ENCODE measurements at places on chromosomes 2 and 18.

DNA sequence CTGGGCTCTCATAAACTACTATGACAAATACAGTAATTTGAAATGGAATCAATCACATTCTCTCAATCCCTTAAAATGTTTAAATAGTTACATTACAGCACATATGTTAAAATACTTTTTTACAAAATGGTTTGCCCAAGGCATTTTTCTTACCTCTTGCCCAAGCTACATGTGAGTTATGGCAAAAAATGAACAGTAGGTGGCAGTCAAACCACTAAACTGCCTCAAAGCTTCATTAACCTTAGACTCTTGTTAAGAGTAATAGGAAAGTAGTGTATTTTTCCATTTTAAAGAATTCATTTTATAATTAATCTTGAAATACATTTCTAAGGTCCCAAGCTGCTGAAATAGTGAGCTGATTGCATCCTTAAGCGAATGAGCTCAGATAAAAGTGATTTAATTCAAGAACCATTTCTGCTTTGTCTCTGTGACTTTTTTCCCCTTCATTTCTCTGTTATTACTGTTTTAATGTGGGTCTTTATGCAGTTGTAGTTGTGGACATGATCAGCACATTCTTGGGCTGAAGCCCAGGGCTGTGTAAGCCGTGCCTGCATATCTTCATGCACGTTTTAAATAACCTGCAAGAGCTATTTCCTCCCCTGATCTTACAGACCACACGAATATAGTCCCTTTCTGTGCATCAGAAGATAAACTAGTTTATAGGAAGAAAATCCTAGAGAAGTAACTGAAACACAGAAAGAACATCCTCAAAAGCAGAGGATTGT, 311.8 kb downstream of the LNPK start:
- no peak for DNase-seq

DNA sequence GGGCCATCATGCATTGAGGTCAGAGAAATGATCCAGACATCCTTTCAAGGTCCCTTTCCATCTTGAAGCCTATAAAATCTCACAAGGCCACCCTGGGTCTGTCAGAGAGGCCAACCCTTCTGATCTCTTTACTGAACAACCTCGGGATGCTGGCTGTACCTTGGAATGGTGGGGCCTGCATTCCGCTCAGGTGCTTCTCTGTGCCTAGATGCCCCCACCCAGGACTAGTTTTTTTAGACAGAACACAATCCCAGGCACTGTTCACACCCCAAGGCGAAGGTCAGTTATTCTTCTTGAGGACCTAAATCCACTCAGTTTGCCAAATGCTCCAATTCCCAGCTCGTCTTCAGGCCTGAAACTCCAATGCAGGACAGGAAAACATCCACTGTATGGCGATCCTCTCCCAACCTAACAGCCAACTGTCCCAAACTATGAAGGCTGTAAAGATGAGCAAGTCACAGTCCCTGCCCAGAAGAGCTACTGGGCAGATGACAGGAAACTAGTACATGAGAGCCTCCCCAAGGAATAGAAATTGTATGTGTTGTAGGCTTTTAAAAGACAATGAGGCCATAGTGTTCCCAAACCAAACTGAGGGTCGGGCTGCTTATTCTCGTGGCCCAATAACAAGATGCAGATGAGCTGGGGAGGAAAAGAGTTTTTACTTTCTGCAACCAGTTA, 154.4 kb upstream of the ACAA2 start:
- DNase-seq, result no peak

GRCh38 chr2:59986511-59986910, 566.9 kb downstream of the BCL11A start:
- no peak for DNase-seq

DNA sequence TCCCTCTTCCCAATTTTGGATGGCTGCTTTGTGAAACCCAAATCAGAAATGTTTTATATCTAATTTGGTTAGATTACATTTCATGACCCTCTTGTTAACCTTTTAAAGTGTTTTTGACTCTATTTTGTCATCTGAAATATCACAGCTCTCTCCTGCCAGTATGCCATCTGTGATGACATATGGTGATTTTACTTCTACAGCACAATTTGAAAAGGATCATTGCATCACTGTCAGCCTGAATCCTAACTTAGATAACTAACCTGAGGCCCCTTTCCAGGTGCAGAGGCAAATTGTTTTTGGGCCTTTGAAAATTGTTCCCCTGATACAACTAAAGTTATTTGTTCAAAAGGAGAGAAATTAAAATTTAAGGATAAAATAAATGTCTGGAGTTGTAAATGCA, 1023.4 kb upstream of the LRRTM1 start:
- no peak for DNase-seq

DNA sequence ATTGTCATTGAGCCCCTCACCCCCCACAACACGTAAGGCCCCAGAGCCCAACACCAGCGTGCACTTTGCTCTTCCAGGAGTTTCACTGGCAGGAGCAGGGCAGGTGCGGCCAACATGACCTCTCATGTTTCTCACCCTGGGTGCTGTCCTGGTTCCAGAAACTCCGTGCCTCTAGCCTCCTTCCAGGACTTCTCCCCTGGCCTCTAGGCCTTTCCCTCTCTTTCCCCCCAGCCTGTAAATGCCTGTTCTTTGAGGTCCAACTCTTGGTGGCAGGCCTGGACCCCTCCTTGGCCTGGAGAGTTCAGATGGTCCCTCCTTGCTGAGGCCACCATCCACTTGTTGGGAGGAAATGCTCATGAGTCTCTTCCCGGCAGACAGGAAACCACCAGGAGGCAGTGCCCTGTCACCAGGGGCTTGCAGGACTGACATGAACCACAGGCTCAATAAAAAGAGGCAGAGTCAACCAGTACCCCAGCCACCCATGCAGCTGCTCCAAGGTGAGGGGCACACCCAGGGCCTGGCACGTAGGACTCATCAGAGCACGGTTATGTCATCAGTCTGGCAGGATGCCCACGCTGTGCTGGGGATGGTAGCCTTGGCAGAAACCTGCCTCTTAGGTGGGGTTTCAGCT, 1.5 kb downstream of the MALL start:
- no peak for DNase-seq

DNA sequence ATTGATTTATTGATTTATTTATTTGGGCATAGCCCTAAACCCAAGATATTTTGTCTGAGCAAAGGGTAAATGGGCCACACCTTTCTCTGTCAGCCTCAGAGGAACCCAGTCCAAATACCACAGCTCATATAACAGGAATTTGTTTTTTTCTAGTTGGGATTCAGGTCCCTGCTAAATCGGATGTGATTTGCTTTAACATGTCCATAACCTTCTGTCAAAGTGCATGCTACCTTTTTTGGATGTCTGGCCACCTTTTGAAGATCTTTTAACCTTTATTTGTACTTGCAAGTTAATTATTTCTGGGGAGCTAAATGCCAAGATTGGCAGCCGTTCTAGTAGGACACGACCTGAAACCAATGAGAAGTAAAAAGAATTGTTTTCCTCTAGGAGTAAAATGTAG, 303.2 kb upstream of the UBE2E3 start:
- DNase-seq, result no peak

DNA sequence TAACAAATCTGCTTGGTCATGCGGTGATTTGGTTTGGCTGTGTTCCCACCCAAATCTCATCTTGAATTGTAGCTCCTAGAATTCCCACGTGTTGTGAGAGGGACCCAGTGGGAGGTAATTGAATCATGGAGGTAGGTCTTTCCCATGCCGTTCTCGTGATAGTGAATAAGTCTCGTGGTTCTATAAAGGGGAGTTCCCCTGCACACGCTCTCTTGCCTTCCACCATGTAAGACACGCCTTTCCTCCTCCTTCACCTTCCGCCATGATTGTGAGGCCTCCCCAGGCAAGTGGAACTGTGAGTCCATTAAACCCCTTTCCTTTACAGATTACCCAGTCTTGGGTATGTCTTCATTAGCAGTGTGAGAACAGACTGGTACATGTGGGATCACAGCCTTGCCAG, 36.7 kb downstream of the TRABD2A start:
- DNase-seq, result no peak

GRCh38 chr2:231717281-231718171, 9.2 kb downstream of the PTMA start:
- DNase-seq, result peak; percentile 13

- no peak for DNase-seq
Measured at GRCh38 chr2:2104331-2104730, 226.7 kb downstream of the MYT1L start.

DNA sequence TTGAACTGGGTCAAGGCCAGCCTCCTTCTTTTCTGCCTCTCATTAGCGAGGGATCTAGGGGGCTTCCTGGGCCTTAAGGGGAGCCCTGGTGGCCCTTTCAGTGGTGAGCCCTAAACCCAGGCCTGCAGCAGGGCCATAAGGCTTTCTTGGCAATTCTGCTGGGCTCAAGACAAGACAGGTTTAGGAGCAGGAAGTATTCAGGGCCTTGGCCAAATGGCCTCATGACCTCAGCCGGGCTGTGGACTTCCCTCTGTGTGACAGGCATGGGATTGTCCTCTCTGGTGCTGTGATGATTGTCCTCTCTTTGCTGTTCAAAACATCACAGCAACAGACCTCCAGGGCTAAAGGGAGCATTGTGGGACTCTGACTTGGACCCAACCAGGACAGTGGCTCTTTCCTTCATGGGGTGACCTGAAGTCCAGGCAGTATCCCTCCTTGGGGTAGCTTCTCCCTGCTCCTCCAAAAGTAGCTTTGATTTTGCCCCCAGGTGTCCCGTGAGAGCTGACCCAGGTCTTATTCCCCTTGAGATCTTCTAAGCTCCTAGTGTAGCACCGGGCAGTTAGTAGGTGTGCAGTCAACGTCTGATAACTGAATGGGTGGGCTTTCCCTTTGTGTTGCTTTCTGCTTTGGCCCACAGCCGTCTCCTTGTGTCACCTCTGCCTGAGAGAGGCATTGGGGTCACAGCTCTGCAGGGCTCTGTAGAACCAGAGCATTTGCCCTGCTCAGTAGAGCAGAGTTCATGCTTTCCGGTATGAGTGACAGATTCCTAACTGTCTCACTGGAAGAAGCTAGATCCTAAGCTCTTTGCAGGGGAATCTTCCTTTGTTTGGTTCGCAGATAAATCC, 14.7 kb downstream of the FOSL2 start:
- DNase-seq, result no peak

GRCh38 chr2:71215447-71215846, 11.5 kb downstream of the PAIP2B start:
- no peak for DNase-seq

- no peak for DNase-seq
Measured at GRCh38 chr2:41027095-41027494, 575.2 kb upstream of the SLC8A1 start.

DNA sequence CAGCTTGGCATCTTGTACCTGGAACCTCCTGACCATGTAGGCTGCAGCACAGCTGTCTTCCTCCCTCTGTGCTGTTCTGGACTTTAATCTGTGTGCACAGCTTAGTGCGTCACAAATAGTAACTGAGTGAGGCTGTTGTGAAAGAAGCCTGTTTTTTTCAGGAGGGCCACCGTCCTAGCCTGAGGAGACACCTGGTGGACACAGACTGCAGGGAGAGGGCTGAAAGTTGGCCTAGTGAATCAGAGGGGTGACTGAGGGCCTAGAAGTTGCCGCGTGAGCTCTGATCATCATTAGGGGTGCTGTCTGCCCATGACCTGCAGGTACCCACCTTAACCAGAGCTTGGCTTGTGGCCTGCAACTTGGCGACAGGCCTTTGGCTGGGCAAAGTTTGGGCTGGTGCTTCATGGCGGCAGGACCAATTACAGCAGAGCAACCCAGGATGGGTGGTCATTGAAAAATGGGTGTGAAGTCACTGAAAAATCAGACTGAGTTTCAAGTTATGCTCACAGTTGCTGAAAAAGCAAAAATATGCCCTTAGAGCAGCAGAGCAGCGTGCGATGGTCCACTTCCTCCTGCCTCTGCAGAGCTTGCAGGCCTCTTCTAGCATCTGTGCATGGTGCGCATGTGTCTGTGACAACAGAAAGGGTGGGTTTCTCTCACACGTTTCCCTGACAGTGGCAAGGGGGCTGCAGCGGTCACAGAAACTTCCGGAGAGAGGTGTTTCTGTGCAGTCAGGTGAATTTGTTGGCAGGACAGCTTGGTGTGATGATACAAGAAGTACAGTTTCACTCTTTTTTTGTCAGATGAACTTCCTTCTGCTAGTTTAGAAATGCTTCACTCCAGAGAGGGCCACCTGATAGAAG, 9.6 kb downstream of the GDF7 start:
- no peak for DNase-seq

DNA sequence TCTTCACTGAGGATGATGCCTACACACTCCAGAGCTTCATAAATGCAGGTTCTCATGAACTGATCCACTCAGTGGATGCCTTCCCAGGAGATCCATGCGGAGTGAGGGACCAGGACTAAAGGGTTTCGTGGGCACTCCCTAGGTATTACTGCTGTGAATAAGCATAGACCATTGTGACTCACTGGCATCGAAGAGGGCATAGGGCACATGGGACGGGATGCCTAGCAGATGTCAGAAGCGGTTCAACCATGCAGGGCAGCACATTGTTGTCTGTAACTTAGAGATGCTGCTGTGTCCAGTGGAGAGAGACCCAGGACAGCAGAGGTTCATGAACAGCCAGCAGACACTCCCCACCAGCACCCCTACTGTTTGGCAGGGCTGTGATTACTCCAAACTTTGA, 17.2 kb downstream of the GKN2 start:
- no peak for DNase-seq

DNA sequence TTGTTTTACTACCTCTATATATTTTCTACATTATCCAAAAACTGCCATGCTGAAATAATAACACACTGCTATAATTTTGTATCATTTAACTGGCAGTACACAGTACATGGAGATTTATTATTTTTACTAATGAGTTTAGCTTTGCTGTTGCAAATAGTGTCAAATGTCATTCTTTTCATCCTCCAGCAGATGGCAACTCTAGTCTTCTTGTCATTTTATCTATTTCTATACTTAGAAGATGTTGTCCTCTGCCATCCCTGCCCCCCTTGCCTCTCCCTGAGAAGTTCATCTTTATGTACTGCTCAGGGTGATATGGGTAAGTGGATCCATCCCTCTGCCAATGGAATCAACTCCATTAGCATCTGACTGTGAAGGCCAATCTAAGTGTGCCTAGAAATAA, 21.7 kb upstream of the LRRTM1 start:
- DNase-seq, result no peak

DNA sequence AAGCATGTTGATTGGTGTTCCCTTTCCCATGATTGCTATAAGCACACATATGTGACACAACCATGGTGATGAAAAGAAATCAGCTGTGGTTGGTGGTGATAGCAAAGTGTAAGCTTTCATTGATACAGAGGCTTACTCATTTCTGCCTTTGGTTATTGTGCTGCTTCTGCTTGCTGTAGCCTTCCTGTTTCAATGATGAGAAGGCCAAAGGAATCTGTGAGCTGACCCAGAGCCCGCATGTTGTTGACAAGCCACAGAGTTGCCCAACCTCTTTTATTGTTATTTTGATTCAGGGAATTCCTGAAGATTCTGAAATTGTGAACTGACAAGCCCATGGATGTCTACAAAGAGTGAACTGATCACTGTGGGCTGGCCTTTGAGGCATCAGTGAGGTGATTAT, 164.4 kb downstream of the TMEFF2 start:
- DNase-seq, result no peak

DNA sequence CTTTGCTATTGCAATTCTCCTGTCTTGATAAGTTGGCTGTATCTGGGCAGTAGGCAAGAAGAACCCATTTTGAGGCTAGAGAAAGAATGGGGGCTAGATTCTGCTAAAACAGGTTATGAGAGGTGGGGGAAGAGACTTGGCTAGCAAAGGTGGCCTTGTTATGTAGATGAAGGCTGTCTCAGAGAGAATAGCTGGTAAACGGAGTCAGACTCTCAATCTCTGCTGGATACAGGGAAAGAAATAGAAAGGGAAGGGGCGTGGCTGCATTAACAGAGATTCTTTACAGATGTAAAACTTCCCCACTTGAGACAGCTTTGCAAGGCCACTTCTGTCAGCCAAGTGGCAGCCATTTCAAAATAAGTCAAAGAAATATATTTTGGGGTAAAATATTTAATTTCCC, 38.1 kb upstream of the ARHGAP25 start:
- DNase-seq, result no peak
